ENCODE measurements at places on chromosomes 2 and 18.

GRCh38 chr18:55998071-55998522 is 410.1 kb upstream of the TCF4 start:
- DNase-seq, result no peak

GRCh38 chr2:38248255-38248654 is 128.8 kb downstream of the ATL2 start:
- no peak for DNase-seq

DNA sequence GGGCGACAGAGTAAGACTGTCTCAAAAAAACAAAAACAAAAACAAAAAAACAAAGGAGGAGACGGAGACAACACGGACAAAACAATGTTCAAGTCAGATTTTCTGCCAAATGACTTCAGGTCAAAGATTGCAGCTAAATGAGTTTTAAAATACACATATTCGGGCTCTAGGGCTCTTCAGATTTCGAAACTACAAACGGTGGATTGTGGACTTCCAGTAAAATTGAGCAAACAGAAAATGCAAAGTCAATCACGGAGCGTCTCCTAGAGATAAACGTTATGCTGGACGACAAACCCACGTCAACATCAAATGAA is 558 bp downstream of the MRPS5 start:
- DNase-seq, result no peak

DNA sequence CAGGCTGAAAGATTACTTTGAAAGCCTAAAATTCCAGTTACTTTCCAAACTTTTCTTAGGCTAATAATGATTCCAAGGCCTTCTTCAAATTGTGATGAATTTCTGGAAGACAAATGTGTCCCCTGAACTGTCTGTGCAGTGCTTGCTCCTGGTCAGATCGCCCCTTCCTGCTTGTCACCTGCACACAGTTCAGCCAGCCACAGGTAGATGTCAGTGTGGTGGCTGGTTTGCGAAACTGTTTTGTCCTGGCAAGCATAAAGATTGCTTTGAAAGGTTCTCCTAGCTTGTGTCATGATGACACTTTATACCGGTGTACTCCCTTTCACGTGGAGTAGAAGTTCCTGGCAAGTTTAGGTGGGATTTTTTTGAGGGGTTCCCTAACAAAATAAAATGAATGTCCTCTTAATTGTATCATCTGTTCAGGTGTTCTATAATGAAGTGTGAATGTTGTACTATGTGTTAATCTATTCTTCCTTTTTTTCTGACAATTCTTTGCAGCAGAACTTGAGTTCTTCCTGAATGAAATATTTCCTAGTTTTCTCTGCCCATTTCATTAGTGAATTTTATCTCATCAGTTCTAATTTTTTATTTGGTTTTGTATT is 298.8 kb downstream of the ZNF407 start:
- DNase-seq, result no peak

DNA sequence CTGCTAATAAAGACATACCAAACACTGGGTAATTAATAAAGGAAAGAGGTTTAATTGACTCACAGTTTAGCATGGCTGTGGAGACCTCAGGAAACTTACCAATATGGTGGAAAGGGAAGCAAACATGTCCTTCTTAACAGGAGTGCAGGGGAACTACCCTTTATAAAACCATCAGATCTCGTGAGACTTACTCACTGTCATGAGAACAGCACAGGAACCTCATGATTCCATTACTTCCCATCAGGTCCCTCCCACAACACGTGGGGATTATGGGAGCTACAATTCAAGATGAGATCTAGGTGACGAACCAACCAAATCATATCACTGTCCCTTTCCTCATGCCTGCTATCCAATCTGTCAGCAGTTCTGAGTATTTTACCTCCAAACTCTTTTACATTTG is 586.7 kb downstream of the TDRD15 start:
- no peak for DNase-seq

DNA sequence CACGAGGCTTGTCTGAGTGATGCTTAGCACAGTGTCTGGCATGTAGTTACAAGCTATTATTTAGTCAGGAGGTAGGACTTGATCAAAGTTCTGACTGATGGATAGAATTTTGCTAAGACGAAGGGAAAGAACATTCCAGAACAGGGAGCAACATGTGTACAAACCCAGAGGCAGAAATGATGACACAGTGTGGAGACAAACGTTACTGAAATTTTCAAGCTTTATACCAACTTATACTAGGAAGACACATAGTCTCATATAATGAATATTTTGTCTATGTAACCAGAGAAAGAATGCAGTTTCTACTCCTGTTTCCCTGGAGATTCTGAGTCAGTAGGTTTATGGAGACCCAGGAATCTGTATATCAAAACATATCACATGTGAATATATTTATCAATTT is 123.4 kb downstream of the FAM124B start:
- DNase-seq, result peak; percentile 5

DNA sequence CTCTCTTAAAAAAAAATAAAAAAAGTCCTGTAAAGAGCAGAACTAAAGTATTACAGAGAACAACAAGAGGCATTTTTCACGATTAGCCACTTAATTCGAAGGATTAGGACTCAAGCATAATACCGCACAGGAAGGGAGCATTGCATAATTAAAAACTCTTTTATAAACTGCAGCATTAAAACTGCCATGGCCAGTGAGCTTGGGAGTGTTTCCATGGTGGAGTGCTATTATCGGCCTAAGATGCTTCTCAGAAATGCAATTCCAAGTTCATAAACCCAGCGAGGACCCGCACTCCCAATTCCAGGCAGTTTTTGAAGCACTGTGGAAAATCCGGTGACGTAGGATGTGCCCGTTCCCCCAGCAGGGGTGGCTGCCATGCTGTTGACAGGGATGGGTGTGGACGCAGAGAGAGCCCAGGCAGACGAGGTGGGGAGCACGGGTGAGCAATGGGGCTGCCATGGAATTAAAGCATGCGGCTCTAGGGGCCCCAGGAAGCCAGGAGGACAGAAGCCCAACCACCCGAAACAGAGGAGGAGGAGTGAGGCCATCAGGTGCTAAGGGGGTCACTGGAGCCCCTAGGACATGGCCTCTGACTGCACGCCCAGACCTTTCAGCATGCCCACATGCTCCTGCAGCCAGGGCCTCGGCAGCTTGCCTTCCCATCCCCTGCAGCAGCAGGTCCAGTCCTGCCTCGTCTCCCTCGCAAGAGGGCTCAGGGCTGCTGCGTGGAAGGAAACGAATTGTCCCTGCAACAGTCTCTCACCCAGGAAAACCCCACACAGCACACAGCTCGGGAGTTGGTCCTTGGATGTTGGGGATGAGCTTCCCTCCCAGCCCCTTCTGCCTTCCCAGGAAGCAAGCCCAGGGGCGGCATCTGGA is 233.4 kb downstream of the NDUFA10 start:
- DNase-seq, result no peak

DNA sequence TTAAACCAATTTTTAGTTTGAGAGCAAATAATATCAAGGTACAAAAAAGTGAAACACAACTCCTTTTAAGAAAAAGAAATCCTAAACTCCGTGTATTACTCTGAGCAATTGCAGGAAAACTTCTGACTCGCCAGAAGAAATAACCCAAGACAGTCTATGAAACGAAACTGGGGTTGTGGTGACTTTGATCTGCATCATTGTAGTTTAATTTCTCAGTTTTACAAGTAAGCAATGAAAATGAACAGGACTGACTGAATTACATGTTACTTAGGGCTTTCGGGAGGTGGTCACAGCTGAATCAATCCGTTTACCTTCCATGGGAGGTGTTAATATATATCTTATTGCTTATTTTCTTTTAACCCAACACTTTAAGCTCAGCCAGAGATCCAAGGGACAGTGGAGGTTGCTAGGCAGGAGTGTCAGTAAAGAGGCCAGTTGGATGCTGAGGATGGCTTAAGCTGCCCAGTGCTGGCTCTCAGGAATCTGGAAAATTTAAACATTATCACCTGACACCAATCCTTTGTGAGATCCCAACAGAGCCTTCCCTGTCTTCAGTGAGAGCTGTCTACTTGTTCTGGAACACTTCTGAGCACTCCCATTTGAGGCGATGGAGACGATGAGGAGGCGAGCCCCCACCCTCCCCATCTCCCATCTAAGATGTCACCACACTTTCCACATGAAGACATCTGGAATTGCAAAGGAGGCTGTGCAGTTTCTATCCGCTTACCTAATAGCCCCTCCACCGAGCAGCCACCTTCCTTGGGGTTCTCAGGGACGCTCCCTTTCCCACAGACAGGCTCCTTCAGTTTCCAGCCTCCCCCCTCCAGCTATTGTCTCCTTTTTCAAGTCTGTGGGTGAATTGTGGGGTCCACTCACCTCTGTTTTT is 3.6 kb upstream of the RAB31 start:
- DNase-seq, result no peak

DNA sequence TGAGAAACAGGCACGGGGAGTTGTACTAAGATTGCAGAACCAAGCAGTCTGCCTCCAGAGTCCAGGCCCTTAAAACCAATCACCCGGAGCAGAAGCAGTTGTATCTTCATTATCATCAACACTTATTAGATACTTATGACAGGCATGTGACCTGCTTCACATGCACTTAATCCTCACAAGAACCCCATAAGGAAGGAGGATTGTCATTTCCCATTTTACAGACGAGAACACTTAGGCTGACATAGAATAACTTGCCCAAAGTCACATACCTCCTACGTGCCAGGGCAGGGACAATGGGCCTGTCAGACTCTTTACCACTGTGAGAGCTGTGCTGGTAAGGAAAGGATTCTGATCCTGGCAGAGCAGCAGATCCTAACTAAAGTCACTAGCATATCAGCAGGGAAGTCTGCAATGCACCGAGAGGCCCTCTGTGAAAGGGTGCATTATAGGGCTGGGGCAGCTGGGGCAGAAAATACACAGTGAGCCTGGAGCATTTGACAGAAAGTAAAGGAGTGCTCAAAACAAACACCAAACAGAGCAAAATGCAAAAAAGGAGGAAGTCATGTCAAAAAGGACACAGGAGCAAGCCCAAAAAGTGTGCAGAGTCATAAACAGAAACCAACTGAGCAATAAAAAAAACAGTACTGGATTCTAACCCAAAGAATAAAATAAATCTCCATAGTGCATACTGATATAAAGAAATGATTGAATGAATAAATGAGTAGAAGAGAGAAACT is 55.9 kb upstream of the SP3 start:
- no peak for DNase-seq

- DNase-seq, result peak; percentile 23
Measured at GRCh38 chr2:86622519-86623042, 1.1 kb downstream of the RNF103 start.

DNA sequence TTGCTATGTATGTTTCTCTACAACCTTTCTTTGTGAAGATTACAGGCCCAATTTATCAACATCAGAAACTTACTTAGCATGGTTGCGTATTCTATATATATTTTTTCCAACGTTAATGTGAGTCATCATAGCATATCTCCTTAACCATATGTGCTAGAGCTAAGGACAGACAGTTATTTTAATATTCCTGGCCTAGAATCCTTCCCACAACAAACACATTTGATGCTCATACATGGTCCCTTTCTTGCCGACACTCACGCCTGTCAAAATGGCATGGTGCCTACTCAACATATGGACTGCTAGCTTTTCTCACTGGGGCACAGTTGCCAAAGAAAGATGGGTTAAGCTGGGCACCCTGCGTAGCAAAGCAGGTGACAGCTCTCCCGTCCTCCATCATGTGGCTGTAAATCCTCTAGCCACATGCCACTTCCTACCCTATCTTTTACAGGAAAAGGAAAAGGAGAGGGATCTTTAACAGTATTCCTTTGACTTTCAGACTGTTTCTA is 75.2 kb upstream of the GALNT5 start:
- DNase-seq, result no peak

DNA sequence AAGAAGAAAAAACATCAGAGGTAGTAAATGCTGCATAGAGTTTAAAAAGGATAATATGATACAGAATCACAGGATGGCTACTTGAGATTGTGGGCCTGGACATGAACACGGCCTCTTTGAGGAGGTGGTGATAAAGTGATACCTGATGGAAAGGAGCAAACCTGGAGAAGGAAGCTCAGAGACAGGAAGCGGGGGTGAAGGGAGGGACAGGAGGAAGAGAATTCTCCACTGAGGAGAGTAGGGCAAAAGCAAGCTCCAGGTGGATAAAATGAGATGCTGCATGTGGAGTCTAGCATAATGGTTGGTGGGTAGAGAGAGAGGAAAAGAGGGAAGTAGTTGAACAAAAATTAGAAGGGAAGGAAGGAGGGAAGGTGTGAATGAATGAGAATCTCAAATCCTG is 77.0 kb upstream of the GALNT3 start:
- DNase-seq, result no peak

DNA sequence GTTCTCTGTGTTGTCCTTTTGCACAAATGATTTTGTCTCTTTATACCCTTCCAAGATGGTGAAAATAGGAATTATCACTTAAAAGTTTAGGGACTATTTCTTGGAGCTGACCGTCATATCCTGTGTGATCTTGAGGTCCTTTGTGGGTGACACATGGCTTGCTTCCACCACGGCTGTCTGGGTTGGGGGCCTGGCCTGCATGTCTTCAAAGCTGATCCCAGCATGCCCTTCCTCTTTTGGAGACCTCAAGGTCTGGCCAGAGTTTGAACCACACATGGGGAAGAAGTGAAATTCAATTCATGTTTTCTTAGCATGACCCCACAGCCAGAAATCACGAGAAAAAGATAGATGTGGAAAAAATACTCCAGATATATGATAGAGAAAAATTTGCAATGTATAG is 14.0 kb downstream of the SFTPB start:
- DNase-seq, result no peak

DNA sequence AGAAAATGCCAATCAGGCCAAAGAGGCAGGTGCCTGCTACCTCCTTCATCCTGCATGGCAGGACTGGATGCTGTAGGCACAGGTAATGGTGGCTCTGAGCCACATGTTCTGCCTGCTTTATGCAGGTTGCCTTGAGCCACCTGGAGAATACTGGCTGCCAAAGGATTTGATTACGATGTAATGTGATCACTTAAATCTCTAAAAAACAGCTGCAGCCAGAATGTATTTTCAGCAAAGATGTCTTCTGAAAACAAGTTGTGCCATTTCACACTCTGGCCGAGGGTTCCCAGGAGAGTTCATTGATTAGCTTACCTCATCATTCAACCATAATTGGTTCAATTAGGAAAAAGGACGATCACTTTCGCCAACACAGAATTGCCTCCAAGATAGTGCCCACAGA is 17.9 kb upstream of the MSGN1 start:
- no peak for DNase-seq

DNA sequence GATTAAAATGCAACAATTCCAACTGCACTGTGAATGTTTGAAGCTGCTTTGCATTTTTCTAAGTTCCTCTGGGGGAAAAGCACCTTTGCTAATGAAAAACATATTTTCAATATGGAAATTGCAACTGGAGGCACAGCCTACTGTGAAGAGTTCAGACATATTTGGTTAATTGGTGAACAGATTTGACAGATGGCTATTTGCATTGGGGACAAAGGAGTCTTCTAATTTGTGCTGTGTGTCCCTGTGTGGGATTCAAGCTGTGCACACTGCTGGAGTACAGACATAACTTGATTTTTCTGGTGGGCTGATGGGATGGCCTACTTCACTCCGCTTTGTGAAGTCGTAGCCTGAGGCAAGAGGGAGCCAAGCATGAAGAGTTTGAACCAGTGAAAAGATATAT is 40.7 kb upstream of the ARHGAP25 start:
- DNase-seq, result no peak

DNA sequence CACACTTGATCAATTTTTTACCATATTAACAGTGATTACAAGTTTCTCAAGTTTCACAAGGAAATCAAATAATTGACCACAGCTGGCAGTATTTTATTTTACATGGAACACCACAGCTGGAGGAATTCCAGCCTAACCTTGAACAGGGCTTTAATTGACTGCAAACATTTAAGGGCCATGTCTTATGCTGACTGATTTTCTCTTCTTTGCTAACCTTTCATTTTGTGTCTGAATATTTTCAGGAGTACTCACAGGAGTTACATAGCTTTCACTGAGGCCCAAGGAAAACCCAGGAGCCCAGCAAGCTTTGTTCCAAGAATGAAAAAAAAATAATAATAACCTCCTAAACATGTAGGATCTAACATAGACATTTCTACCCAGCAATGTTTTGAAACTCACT is 49.6 kb downstream of the FRZB start:
- no peak for DNase-seq
